ENCODE measurements at places on chromosomes 2 and 18.

GRCh38 chr2:69183659-69184058 is 170.7 kb downstream of the ANTXR1 start:
- DNase-seq = no peak

DNA sequence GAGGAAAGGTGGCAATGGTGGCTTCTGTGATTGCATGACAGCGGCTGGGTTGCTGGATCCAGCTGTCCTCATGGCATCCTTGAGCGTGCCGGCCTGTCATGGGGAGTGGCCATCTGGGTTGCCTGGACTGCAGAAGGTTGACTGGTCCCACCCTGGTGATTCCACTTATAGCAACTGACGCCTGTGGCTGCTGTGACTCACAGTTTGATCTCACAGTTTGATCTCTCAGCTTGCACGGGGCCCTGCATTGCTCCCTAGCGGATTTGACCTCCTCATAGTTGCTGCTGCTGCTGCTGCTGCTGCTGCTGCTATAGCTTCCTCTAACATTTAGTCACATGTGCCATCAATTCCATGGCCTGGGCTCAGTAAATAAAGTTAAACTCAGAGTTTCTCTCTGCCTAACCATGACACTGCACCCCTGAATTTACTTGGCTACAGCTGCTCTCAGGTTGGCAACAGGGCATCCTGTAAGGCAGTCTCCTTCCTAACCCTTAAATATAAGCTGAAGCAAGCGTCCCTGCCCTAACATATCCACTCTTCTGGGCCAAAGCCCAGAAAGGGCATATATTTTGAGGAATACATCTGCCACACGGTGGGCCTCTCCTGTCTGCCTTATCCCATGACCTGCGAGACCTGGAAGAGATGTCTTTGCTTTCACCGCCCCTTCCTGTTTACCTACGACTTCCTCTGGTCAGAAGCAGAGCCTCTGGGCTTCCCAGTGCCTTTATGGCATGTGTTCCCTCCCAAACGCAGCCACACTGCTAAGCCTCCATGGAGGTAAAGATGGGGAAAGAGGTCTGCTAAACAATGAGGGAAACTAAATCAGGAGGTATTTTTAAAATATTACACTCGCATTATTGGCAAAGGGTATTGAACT is 37.8 kb upstream of the CCDC150 start:
- no peak for DNase-seq

GRCh38 chr2:36697424-36698066 is 1.0 kb downstream of the VIT start:
- no peak for DNase-seq

- no peak for DNase-seq
Observed at GRCh38 chr18:61820882-61821281, 71.9 kb downstream of the RNF152 start.

- DNase-seq = no peak
Observed at GRCh38 chr18:62329691-62330454, 4.8 kb downstream of the TNFRSF11A start.

DNA sequence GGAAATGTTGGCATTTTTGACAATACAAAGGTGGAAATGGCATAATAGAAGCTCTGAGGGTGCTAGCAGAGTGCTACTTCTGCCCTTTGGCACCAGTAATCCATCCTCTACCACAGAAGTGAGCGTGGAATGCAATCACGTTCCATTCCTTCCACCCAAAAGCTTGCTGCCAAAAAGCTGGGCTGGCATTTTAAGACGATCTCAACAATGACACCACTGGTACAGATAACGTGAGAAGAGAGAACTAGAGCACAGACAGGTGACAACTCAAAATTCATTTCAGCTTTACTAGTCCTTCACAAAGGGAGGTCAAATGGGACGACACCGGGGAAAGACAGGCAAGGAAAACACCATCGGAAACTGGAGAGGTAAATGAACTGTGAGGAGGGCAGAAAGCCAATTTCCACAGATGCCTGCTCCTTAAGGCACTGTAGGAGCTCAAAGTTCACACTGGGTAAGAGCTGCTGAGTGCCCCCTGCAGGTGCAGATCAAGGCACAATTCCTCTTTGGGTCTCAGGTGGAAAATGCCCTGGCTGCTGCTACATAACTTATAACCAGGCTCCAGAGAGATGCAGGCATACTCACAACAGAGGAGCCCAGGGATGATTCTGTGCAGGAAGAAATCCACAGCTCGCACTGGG is 50.7 kb upstream of the RNU4ATAC start:
- DNase-seq = no peak

DNA sequence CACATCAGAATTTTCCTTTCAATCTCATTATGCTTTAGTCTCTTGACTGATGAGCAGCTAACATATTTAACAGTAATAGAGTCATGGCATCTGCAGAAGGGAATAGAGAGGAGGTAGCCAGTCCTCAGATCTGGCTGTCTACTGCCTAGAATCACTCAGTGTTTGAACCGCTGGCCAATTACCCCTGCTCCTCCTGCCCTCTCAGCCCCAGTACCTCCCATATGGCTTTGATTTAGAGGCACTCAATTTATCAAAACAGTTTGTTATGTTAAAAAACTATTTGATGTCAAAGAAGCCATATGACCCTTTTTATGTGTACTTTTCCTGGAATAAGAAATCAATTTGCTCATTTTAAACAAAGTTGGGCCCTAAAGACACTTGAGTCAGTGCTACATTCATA is 355.2 kb downstream of the CMPK2 start:
- no peak for DNase-seq

GRCh38 chr2:240351088-240351741 is 84.2 kb upstream of the GPC1 start:
- DNase-seq = no peak

GRCh38 chr2:63926815-63927214 is 85.1 kb downstream of the UGP2 start:
- DNase-seq = no peak

GRCh38 chr18:49681387-49681786 is 119.5 kb downstream of the LIPG start:
- no peak for DNase-seq

DNA sequence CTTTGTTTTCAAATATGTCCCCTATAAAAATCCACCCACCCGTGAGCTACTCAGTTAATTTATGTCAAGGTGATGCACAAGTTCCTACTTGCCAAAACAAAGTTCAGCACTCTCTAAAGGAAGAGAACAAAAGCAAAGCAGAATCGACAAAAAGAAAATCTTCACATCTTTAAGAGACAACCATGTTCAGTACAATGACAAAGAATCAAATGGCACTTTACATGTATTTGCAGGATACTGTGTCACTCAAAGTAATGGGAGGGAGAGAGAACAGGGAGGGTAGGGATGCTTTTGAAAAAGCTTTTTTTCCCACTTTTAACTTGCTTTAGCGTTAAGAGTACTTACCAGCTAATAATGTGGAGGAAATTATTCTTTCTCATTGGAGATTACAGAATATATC is 39.0 kb upstream of the FAM237A start:
- no peak for DNase-seq

GRCh38 chr2:21643180-21643579 is 519.4 kb downstream of the TDRD15 start:
- no peak for DNase-seq

- peak; percentile 70 for DNase-seq
Observed at GRCh38 chr2:44955593-44956392, 14.3 kb downstream of the SIX3 start.

DNA sequence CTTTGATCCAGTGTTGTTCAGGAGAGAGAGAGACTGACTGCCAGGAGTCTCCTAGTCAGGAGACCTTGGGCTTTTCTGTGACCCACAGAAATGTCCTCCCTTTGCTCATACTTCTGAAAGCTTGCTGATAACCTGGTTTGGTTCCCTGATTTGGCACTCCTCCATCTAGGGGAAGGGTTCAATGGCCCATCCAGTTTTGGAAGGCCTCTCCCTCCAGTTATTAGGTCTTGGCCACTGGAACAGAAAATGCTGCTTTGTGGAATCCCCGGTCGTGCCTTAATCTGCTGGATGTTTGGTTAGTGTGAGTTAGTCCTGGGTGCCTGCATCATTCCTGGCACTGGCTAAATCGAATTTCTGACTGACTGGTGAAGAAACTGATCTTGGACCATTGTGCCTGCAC is 35.7 kb downstream of the KDM3A start:
- DNase-seq = no peak

- DNase-seq = no peak
Observed at GRCh38 chr2:63856303-63856603, 14.6 kb downstream of the UGP2 start.

DNA sequence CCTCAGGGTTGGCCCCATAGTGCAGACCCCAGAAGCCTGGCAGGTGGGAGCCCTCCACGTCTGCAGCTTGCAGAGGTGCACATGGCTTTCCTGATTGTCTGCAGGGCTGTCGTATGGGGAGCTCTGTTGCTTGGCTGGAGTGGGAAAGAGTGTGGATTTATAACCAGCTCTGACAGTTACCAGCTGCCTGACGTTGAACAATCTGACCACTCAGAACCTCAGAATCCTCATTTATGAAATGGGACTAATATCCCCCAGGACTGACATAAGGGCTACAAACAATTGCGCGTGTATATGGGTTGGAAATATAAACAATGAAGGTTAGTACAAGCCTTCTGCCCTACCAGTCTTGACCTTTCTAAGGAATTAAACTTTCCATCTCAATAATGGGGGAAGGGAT is 13.9 kb upstream of the PXDN start:
- DNase-seq = no peak

DNA sequence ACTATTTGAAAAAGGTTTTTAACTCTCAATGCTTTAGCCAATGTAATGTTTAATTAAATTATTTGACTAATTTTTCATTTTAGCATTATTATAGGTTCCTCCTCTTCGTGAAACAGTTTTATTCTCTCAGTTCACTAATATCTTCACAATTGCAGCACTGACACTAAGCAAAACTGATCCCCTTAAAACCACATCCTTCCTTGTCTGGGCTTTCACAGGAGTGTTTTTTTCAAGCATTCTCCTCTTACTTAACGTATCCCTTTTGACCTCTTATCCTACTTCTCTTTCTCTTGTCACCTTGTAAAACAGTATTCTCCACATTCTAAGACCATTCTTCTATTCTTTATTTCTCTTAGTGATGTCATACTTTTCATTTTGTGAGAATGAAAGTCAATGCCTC is 112.8 kb downstream of the DSC3 start:
- DNase-seq = no peak

GRCh38 chr18:57741273-57741672 is 61.8 kb downstream of the ATP8B1 start:
- no peak for DNase-seq

GRCh38 chr2:167965907-167966761 is 281.3 kb downstream of the STK39 start:
- DNase-seq = no peak

- DNase-seq = no peak
Observed at GRCh38 chr2:68284896-68285295, 32.6 kb upstream of the PPP3R1 start.

- DNase-seq = no peak
Observed at GRCh38 chr2:190277234-190278112, 42.2 kb downstream of the HIBCH start.

GRCh38 chr2:179057737-179058136 is 7.8 kb upstream of the CCDC141 start:
- DNase-seq = no peak

GRCh38 chr2:152433289-152433688 is 98.3 kb downstream of the FMNL2 start:
- DNase-seq = no peak

DNA sequence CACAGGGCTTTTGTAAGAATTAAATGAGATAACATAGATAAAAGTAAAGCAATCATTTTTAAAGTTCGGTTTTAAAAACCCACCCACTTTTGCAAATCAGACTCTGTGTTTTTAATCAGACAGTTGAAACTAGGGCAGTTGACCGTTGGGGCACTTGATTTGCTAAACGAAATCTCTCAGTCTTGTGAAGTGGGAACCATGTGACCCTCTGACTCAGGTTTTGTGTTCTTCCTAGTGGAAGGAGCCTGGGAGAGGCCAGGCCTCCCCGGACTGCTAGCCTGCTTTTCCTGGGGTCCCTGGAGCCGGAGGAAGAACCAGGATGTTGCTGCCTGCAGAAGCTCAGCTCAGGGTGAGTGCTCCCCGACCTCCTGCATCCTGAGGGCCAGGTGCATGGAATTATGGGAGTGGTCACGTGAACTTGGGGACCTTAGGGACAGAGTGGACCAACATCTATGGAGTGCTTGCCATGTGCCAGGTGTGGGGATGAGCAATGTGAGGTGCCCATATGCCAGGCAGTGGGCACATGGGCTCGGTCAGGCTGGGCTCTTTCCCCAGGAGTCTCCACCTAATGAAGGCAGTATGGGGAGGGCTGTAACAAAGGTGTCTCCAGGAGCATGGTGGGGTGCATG is 3.9 kb downstream of the C2orf72 start:
- DNase-seq = no peak

- DNase-seq = no peak
Observed at GRCh38 chr2:83827618-83828017, 631.5 kb downstream of the SUCLG1 start.

- no peak for DNase-seq
Observed at GRCh38 chr2:206482123-206482522, 38.8 kb downstream of the ADAM23 start.

DNA sequence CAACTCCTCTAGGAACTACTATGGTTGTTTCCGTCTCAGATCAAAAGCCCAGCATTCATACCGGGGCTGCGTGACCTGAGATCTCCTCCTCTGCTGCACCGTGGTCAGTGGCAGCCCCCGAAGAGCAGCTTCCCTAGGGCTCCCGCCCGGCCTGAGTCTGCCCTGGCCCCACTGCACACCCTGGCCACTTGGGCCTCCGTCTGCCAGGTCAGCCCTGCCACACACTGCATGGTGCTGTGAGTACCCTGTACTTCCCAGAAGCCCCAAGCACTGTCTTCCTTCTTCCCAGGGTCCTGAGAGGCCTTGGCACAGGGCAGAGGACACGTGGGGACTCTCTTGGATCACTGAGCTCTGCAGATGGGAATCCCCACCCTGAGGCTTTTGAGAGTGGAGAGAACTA is 81.5 kb upstream of the GPC1 start:
- no peak for DNase-seq

DNA sequence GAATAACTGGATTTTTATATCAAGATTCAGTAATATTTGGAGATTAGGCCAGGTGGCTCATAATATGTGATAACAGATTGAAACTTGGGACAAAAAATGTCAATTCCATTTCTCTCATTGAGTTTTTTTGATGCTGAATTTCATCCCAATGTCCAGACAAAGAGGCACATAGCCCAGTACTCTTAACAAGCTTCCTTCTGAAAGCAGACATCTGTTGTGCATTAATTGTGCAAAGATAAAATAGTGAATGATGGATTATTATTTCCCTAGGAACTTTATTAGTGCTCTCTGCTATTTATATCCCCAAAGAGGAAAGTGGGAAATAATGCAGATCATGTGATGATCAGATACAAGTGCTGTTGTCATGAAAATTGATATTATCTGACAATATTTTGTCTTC is 234.1 kb downstream of the CCDC102B start:
- DNase-seq = no peak

- no peak for DNase-seq
Observed at GRCh38 chr2:6181926-6182325, 489.7 kb downstream of the SOX11 start.

GRCh38 chr2:85355073-85355410 is 473 bp downstream of the ELMOD3 start:
- DNase-seq = no peak

- DNase-seq = no peak
Observed at GRCh38 chr18:79571211-79572092, 108.2 kb upstream of the CTDP1 start.

GRCh38 chr2:215817046-215817445 is 196.3 kb downstream of the MREG start:
- DNase-seq = no peak
